IPS DF 19.7 (cell line): ENCODE measurements at places on chromosomes 2 and 18.

DNA sequence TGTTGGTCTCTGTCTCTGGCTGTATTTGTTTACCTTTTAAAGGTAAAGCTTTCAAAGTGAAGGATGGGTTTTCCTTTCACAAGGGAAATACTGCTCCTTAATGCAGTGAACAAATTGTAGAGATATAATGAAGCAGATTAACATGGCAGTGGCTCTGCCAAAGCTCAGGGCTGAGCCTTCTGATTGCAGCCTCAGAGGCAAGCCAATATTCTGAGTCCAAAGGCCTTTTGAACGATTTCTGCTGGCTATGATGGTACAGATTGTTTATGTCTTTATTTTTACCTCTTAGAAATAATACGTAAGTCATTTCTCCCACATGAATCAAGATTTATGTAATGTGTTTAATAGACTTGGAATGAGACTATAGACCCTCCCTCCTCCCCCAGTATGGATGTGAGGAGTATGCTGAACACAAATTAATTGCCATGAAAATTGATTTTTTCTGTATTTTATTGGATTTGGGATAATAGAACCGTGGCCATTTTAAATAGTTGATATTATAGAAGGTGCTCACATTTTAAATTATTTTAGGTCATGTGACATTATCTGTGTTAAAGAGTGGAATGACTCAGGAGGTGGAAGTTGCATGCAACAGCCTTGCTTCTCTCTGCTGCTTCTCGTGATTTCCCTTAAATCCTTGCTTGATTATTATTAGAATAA lies 772 bp downstream of the SCN2A start:
- no peak for DNase-seq

GRCh38 chr18:5058768-5059695 lies 138.0 kb downstream of the AKAIN1 start:
- DNase-seq: no peak

DNA sequence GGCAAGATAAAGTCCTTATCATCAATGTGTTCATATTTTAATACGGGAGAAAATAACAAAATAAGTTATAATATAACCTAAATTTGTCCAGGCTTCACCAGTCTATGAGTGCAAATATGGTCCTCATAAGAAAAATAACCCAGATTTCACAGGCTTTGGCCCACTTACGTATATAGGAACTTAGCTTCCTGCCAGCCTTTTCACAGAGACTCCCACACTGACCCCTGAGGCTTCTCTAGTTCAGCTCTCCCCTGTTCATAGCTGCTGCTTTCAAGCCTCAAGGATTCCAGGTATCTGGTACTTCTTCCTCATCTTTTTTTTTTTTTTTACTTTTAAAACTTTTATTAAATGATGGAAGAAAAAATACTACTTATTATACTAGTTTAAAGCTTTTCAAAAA lies 74.9 kb upstream of the PELI1 start:
- DNase-seq: no peak

DNA sequence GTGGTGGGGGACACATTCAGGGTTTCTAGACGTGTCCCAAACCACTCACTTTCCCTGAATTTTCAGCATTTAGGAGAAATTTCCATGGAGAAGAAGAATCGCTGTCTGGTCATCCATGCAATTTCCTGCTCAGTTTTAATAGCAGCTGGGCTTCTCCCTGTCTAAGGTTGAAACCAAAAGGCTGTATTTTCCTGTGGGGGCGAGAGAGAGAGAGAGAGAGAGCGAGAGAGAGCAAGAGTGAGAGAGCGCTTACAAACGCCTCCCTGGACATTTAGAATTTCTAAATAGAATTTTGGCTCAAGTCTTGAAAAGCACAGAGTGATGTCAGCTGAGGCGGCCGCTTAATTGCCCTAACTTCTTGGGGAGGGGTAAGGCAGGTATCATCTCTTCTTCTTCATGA lies 110.8 kb downstream of the SETBP1 start:
- no peak for DNase-seq

DNA sequence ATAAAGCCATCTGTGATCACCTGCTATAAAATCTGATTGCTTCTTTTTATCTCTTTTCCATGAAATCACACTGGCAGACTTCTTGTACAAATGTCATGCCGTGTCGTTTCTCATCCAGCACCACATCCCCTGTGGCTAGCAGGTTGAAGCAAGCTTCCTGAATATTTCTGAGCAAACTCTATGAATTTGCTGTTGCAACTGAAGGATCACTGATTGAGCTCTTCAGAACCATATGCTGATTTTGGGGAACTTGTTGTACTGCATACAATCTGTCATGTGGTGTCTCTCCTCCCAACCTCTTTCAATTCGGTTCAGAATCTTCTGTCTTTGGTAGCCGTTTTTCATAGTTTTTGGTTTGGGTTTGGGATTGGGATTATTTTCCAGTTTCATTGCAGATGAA lies 57.7 kb upstream of the RBMS1 start:
- DNase-seq: no peak

- no peak for DNase-seq
These were observed 2.9 kb upstream of the CNOT11 start for GRCh38 chr2:101249826-101250225.

GRCh38 chr18:58417752-58418151 lies 211.1 kb downstream of the ALPK2 start:
- DNase-seq: no peak

GRCh38 chr2:168432565-168433186 lies 23.4 kb upstream of the CERS6 start:
- no peak for DNase-seq

DNA sequence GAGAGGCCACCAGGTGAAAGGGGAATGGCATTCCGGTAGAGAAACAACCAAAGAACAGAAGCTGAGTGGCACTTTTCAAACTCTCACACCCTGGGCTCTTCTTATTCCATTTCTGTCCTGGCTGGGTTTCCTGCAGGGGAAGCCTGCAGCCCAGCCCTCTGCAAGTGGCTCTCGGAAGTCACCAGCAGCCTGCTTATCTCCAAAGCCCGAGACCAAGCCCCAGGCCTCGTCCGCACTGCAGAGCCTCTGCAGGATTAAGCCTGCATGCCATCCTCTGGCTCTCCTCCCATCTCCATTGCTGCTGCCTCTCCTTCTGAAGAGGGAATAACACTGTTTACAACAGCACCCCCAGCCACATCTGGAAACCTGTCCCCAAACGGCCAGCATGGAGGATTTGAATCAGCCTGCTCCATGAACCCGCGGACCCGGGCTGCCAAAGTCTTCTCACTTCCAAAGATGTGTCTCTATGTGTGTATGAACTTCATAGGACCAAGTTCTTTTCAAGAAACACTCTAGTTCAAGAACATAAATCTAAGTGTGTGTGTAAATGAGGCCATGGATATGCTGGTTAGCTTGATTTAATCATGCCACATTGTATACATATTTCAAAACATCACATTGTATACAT lies 54.2 kb downstream of the DIPK1C start:
- no peak for DNase-seq

GRCh38 chr2:147260241-147260640 lies 584.6 kb upstream of the ACVR2A start:
- no peak for DNase-seq

GRCh38 chr18:62324181-62324828 lies 805 bp upstream of the TNFRSF11A start:
- no peak for DNase-seq

DNA sequence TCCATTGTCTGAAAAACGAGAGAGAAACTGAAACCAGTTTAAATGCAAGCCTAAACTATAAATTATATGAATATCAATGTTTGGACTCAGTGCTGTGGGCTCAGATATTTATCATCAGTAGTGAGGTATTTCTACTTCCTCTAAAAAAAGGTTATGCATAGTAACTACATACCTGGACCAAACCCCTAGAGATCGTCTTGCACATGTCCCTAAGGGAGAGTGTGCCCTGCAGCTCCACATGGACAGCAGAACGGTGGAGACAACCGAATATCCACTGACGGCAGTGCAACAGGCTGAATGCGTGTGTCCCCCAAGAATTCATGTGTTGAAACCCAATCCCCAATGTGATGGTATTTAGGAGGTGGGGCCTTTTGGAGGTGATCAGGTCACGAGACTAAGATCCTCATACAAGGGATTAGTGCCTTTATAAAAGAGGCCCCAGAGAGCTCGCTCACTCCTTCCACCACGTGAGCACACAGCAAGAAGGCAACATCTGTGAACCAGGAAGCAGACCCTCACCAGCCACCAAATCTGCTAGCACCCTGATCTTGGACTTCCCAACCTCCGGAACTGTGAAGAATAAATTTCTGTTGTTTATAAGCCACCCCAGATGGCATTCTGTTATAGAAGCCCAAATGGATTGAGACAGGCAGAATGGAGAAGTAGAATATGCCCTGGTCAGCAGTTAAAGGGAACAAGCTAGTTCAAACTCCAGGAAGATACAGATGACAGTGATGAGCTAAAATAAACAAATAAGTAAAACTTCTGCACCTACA lies 208.4 kb downstream of the ANAPC1 start:
- DNase-seq: no peak

DNA sequence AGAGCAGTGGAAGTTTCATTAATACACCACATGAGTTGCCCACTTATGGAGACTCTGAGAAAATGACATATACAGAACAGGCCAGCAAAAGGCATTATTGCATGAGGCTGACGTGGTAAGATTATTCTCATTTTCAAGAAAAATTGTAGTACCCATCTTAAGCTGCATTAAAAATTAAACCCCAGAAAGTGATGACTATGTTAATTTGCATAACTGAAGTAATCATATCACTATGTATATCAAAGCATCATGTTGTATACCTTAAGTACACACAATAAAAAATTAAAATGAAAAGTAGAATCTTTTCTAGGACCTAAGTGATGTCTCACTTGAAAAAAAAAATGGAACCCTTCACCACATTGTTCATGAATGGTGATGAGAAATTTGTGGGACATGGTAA lies 32.0 kb downstream of the DNAH6 start:
- DNase-seq: no peak

DNA sequence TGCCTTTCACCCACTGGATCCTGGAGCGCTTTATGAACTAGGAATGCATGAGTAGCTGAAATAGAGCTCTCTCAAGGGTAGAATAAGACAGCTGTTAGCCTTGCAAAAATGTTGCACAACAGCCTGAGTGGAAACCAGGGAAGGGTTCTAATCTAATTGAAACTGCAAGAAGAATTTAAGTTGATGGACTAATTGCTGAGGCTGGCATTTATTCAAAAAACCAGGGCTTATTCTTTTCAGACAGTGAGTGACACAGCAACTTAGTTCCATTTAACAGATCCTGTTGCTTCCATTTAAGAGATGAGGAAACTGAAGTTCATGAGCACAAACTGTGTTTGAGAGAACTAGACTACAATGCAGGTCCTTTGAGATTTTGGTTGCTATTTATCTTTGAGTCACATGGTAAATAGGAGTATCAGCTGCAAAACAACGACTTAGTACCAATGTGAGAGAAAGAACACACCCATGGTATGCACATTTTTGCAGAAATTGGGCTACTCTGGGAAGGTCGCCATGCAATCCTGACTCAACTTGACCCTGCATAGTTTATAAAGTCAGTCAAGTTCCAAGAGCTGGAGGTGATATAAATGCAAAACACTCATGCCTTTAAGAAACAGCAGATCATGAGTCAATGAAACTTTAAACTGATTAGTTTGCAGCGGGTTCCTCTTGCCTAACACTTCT lies 76.4 kb upstream of the PARD3B start:
- DNase-seq: no peak

DNA sequence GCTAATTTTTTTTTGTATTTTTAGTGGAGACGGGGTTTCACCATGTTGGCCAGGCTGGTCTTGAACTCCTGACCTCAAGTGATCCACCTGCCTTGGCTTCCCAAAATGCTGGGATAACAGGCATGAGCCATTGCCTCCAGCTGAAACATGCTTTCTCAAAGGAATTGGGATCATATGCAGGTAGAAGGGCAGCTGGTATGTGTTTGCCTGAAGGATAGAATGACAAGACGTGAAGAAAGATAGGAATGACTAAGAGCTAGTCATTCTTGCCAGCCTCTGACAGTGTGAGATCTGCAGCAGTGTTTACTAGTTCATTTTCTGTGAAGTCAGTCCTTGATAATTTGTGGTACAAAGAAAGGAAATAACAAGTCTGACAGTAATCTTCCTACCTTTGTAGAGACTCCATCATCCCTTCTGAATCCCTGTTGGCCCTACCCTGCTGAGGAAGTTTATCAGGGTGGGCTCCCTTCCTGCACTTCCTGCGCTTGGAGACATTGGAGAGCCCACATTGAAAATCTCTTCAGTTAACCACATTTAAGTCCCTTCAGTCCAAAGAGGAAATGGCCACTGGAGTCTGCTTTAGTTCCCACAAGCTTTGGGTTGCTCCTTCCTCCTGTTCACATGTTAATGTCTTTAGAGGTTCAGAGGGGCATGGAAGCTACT lies 14.7 kb downstream of the CFLAR start:
- no peak for DNase-seq

DNA sequence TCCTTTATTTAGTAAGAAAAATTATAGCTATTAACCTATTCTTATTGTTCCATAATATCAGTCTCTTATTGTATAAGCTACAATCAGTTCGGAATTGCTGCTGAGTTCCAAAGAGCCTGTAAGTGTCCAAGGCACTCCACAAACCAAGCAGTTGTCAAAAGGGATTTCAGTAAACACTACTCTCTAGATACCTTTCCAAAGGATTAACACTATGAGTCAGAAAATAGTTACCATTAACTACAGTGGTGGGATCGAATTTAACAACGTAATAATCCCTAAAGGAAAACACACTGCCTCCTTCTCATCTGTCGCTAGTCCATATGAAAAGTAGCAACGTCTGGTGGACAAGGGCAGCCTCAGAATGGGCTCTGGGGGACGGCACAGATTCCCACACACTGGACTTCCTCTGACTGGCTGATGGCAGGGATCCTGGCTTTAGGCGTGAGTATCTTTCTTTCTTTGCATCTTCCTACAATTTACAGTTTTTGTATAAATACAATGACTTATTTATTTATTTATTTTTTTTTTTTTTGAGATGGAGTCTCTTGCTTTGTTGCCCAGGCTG lies 8.8 kb downstream of the TGFBRAP1 start:
- DNase-seq: no peak

DNA sequence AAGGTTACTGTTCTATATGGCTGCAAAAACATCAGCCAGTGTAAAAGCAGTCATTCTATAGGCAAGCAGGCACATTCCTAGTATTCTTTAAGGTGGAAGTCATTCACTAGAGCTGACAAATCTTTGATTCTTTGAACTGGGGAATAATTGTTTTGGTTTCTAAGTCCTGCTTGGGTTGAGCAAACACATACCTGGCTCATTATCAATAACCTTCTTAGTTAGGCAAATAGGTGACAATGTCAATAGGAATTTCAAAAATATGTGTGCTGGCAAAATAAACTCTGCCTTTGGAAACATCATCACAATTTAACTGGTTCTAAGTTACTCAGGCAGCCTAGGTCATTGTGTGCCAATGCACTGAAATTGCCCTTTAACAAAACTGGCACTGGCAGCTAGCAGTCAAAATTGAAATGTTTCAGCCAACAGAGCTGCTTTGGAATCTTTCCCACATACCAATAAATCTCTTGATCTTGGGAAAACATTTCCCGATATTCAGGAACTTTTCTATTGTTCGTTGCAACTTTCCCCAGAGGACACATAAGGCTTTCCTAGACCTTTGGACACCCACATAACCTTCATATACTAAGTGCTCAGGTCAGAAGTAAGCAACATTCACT lies 402.0 kb upstream of the MMADHC start:
- no peak for DNase-seq
